KBM-7 (cell line): ENCODE measurements at places on chromosomes 3 and 15.

- DNase-seq, result peak; percentile 55
These were observed 1.4 kb downstream of the SLTM start for GRCh38 chr15:58931987-58932588.

DNA sequence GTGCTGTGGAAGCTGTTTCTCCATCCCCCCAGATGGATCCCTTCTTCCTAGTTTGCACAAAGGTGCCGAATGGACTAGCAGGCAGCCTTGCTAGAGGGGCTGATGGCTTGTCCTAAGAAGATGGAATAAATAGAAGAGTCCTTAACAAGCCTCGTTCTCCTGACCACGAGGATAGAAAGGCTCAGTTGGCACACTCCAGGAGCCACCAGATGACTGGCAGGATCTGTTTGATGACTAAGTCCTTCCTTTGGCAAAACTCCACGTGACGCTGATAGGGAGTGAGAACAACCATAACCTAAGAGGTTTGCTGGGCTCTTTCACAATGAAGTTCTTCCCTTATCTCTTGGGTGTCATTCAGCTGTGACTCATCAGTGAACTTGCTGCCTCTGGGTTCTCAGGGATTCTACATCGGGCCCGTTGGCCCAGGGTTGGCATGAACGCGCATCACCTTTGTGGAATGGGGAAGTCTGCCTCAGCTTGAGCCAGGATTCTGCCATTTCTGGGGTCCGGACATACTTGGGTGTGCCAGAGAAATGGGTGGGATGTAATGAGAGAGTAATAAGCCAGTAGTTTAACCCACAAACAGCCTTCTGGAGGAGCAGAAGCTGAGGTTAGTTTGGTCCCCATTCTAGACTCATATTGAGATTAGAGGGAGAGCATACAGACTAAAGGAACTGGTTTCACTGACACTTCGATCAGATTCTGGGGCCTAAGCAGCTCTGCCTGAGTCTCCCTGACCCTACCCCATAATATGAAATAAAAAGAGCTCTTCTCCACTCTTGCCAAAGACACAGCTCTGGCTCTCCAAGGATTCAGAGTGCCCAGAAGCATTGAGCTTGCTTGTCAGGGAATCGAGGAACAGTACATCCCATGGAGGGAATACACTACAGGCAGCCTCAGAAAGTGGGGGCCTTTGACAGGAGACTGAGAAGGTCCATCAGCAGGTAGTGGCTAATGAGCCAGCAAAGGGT is 2.0 kb upstream of the MELTF start:
- DNase-seq, result peak; percentile 83

DNA sequence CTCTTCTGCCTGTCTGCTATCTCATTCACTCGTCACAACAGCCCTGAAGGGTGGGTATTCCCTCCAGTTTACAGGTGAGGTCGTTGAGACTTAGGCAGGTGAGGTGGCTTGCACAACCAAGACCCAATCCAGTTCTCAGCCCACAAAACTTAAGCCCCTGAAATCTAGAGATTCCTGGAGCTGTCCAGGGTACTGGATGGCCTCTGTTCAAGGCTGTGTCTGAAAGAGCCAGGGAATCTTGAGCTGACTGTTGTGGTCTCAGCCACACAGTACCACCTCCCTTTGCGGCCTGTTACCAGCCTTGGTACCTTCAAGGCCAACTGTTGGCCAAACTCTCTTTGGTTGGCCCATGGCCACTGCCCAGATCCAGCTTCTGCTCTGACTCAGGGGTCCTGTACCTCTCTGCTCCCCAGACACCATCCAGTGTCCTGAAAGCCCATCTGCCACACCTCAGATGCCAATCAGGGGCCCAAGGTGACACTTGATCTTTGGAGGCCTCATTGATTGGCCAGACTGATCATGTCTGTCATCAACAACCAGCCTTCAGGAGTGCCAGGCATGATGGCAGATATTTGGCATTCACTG is 10.9 kb upstream of the FAM107A start:
- DNase-seq, result peak; percentile 38

- DNase-seq, result no peak
These were observed 36.1 kb upstream of the MCF2L2 start for GRCh38 chr3:183464480-183464879.

- DNase-seq, result no peak
These were observed 83.0 kb upstream of the PTX3 start for GRCh38 chr3:157353652-157354051.

- peak; percentile 92 for DNase-seq
These were observed 61.0 kb downstream of the IQSEC1 start for GRCh38 chr3:13012221-13012691.

DNA sequence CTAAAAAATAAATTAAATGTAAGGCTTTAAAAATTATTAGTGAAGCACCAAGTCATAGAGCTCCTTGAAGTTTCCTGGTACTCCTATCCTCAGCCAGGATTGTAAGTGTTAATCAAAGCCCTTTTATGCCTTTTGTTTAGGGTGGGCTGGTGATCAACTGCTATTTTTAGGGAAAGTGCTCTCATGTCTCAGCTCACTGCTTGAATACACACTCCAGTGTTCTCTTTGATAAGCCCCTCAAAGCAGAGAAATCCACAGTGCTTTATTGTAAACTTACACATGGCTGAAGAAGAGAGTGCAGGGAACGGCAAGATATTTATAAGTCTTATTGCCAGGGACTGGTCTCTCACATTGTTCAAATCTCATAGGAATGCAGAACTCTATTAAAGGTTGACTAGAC is 156.4 kb upstream of the AZI2 start:
- DNase-seq, result no peak

- DNase-seq, result no peak
These were observed 103.6 kb upstream of the ICE2 start for GRCh38 chr15:60582370-60583036.

GRCh38 chr3:195956577-195956976 is 48.2 kb upstream of the TNK2 start:
- no peak for DNase-seq

DNA sequence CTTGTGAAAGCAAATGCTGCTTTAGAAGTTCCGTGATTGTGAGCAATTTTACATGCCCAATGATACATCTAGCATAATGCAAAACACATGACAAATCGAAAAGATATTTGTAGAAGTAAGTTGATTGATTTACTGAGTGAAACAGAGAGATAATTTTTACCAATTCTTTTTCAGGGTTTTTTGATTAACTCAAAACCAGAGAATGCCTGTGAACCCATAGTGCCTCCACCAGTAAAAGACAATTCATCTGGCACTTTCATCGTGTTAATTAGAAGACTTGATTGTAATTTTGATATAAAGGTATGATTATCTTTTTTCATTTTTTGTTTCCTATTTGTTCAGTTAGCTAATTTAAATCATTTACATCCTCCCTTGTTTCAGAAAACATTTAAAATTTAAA is 58.8 kb downstream of the RNF13 start:
- no peak for DNase-seq

- DNase-seq, result peak; percentile 46
These were observed 12.1 kb downstream of the USF3 start for GRCh38 chr3:113684271-113684819.

DNA sequence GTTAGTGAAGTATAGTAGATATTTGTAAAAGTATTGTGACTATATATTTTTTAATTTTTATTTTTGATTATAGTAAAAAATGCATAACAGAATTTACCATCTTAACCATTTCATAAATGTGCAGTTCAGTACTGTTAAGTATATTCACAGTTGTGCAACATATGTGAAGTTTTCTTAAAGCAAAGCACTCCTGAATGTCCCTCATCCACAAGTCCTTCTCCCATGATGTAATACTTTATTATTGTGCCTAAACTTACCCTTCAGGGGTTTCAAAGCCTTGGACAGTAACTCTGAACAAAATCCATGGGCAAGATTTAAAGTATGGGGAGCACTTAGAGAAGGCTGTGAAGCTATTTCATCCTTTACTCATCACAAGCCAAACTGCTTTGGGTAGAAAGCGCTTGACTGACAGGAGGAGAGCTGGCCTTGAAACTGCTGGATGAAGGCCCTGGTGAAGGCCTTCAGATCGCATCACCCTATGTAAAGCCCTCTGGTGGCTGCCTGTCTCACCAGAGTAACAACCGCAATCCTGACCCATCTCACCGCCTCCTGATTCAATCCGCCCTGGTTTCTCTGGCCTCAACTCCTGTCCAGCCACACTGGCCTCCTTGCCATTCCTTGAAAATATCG is 28.0 kb downstream of the LSM3 start:
- DNase-seq, result no peak

DNA sequence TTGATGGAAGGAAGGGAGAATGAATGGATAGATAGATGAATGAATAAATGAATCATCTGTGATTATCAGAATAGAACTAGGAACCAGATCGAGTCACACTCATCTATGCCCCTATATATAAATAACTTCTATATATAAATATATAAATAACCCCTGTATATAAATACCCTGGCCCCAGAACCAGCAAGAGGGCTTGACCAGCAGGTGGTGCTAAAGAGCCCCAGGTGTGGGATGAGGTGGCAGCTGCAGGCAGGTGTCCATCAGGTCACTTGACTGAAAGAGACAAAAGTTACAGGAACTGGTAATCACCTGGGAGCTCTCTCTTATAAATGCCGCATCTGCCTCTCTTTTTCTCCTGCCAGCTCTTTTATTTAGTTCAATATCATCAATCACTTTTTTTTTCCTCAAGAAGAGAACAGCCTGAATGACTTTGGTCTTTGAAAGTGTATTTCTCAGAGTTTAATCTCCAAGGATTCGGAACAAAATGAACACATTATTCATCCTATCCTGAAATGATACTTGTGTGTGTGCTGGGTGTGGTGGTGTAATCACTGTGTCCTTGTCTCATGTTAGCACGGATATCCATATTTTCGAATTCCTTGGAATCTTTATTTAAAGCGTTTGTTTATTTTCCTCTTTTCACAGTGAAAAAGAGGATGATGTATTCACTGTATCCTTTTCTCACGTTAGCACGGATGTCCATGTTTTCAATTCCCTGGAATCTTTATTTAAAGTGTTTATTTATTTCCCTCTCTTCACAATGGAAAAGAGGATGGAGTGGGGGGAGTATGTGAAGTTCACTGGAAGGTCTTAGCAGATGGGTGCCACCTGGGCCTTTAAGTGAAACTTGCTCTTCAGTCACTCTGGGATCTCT is 35.4 kb upstream of the ATG7 start:
- DNase-seq, result peak; percentile 48

- no peak for DNase-seq
These were observed 242.6 kb upstream of the RGMA start for GRCh38 chr15:93331545-93332167.

DNA sequence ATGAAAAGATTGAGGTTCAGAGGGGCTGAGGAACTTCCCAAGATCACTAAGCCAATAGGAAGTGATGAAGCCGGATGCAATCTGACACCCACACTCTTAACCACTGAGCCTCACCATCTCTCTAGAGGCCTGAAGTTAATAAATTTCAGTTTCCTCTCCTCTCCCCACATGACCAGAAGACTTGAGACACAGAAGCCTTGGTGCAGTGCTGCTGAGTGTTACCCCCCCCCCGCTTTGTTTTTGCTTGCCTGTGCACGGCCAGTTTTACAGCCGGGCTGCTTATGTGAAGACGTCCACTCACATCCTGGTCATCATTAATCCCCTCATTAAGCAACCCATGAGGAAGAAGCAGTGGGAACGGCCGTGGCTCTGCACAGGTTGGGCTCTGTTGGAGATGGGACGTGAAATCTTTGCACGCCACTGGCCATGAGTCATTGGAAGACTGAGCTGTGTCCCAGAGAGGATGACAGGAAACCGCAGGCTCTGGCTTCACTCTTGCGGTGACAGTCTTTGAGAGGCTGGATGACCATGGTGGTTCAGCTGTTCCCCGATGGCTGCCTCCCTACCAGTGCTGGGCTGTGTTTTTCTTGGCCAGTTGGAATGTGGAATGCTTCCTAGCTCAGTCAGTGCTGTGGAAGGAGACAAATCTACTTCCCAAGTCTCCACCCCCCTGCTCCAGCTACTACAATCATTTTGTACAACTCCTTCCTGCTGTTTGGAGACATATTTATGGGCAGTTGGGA is 232.6 kb upstream of the LRTM1 start:
- peak; percentile 1 for DNase-seq

GRCh38 chr3:32089476-32089875 is 16.9 kb upstream of the GPD1L start:
- no peak for DNase-seq

- no peak for DNase-seq
These were observed 29.8 kb upstream of the SUCLG2 start for GRCh38 chr3:67684211-67684610.

DNA sequence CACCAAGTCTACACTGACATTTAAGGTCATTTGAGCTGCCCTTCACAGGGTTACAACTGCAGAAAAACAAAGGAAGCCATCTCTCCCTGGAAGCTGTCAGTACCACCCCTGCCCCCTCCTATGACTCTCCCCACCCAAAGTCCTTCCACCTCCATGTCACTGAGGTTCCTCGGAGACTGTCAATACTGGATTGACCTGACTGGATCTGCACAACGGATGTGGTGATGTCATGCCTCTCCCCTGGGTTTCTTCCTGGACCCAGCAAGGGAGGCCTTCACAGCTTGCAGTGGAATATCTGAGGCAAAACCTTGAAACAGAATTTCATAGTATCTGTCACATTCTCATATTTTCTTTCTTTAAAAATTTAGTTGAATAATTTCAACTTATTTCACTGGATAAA is 153.5 kb downstream of the CLSTN2 start:
- no peak for DNase-seq

- no peak for DNase-seq
These were observed 39.7 kb upstream of the PLOD2 start for GRCh38 chr3:146200461-146201220.

GRCh38 chr3:27758083-27758482 is 36.0 kb upstream of the EOMES start:
- DNase-seq, result no peak

DNA sequence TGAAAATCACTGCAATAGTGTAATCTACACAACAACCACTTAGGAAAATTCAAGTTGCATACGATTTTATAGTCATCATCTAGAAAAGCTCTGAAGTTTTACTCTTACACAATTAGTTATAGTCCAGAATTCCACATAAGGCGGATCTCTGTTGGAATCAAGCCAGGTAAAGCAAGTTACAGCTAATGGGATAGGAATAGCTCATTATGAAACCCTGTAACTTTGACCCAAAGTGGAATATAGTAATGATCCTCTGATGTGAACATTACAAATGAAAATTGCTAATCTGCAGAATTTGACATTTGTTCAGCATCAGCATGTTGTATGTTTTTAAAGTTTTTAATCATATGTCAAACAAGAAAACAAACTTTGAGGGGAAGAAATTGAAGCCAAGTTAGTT is 4.4 kb downstream of the CERS3 start:
- DNase-seq, result no peak

- DNase-seq, result peak; percentile 79
These were observed 47.5 kb upstream of the MUC4 start for GRCh38 chr3:195859061-195859845.

DNA sequence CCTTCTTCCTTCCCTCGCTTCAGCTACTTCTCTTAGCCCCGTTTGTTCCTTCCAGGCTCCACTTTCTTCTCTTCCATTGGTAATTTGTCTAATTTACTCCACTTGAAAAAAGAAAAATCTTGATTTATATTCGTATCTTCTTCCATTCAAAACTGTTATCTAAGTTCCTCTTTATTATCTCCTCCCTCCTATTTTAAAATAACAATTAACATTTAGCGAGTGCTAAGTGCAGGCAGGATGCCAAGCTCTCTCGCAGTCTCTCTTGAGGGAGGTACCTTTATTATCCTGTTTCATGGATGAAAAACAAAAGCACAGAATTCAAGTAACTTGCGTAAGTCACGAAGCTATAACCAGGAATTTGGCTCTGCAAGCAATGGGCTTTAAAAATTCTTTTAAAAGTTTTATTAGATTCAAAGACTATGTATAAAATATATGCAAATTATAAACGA is 418.9 kb upstream of the NAALADL2 start:
- no peak for DNase-seq
